ENCODE measurements at places on chromosomes 4 and X.

DNA sequence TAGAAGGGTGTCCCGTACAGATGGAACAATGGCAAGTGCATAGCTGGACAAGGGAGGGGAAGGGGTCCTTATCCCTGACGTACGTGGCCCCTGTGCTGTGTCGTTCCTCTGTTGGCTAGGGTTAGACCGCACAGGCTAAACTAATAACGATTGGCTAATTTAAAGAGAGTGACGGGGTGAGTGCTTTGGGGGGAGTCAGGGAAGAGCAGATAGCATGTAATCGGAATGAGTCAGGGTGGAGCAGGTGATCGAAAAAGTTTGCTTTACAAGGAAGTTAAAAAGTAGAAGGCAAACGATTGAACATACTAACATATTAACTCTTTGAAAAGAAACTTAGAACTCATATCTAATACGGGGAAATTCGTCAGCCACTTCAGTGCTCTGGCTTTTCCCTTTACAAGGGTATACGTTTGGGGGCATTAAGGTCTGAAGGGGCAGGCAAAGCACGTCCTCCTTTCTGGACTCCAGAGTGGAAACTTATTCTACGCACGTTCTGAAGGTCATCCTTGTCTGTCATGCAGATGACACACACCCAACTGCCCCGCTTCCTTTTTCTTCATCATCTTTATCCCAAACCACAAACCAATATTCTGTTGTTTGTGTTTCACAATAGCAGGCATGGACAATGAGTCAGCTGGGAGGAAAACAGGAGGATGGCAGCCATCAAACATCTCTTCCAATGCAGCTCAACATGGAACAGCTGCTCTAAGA lies 10.2 kb upstream of the CRLF2 start:
- H3K36me3 ChIP-seq: no peaks in the 10 kb centered on the region
- no peaks in the 10 kb centered on the region for H3K4me1 ChIP-seq
- no peaks in the 10 kb centered on the region for H3K27me3 ChIP-seq
- DNase-seq: peak; percentile 10
- no peak overlapping the region for H3K4me3 ChIP-seq

DNA sequence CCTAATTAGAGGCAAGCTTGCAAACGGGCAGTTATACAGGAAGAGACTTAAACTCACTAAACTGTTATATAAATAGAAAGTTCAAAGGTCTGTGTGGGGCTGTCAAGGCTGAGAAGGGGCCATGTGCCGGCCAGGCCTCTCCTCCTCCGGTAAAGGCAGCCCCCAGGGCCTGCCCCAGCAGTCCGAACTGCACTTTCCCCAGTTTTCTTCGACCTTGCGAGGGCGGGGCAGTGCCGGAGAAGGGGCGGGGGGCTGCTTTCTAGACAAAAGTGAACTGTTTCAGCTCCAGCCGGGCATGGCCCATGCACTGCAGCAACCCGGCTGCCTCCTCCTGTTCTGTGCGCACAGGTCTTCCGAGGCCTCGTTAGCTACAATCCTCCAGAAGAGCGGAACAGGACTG lies 4.1 kb downstream of the AFF2 start:
- H3K4me3 ChIP-seq: no peak overlapping the region
- no peaks in the 10 kb centered on the region for H3K36me3 ChIP-seq
- H3K4me1 ChIP-seq: no peaks in the 10 kb centered on the region
- H3K27me3 ChIP-seq: peaks cover 5% of the 10 kb centered on the region

DNA sequence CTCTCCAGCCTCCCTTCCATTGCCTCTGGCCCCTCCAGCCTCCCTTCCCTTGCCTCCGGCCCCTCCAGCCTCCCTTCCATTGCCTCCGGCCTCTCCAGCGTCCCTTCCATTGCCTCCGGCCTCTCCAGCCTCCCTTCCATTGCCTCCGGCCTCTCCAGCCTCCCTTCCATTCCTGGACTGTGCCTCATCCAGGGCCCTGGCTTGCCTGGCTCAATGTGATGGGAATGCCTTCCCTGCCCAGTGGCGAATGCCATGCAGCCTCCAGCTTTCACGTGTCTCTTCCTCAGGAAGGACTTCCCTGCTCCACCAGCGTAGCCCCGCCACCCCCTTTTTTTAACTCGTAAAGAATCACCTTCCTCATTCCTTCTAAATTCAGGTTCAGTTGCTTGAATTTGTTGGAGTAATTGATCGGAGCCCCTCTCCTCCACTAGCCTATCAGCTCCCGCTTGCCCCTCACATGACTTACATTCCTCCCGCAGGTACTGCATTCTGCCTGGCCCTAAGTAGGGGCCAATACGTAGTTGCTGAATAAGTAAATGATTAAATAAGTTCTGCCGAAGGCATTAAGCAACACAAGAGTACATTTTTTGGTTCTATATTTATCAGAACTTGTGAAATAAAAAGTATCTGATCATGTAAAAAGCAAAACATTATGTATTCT lies 30.3 kb downstream of the SORBS2 start:
- no peak for DNase-seq
- H3K4me1 ChIP-seq: no peaks in the 10 kb centered on the region
- no peaks in the 10 kb centered on the region for H3K27me3 ChIP-seq
- no peak overlapping the region for H3K4me3 ChIP-seq
- H3K27ac ChIP-seq: no peak overlapping the region
- no peaks in the 10 kb centered on the region for H3K36me3 ChIP-seq

DNA sequence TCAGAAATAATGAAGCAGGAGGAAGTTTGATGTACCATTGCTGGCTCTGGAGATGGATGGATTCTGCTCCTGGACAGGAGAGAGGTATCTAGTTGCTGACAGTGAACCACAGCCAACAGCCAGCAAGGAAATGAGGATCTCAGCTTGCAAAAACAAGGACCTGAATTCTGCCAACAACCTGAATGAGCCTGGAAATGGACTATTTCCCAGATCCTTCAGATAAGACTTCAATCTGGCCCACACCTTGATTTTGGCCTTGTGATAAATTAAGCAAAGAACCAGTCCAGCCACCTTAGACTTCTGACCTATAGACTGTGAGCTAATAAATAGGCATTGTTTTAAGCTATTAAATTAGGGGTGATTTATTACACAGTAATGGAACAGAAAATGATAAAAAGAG lies 220.3 kb downstream of the ADAMTS3 start:
- no peak overlapping the region for H3K27ac ChIP-seq
- DNase-seq: no peak
- H3K4me3 ChIP-seq: no peak overlapping the region
- no peaks in the 10 kb centered on the region for H3K4me1 ChIP-seq
- no peaks in the 10 kb centered on the region for H3K36me3 ChIP-seq

- H3K27me3 ChIP-seq: no peaks in the 10 kb centered on the region
- no peaks in the 10 kb centered on the region for H3K36me3 ChIP-seq
- peak overlapping the region; percentile 73 for H3K27ac ChIP-seq
- H3K4me1 ChIP-seq: peaks cover 66% of the 10 kb centered on the region
- H3K4me3 ChIP-seq: no peak overlapping the region
- DNase-seq: peak; percentile 45
Observed at GRCh38 chr4:27008679-27009078, 148.0 kb downstream of the STIM2 start.

DNA sequence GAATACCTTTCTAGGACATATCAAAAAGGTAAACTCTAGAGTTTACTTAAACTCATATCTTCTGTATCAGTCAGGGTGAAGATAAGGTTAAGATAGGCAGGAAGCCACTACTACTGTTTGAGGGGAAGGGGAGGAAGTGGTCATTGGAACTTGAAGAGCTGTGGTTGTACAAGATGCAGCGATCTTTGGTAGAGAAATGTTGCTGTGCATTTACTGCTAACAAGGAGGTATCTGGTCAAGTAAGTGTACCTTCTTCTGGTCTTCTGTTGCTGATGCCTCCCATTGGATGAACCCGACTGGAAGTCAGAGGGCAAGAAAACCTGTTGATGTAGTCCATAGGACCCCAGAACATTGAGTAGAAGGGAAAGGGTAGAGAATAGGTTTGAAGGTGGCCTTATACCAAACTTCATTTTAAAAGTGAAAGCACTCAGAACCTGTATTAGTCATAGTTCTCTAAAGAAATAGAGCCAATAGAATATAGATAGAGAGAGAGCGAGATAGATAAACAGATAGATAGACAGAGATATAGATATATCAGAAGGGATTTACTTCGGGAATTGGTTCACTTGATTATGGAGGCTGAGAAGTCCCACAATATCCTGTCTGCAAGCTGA lies 47.9 kb upstream of the TSPAN5 start:
- no peak overlapping the region for H3K27ac ChIP-seq
- H3K4me3 ChIP-seq: no peak overlapping the region
- H3K36me3 ChIP-seq: peaks cover 4% of the 10 kb centered on the region
- peaks cover 6% of the 10 kb centered on the region for H3K4me1 ChIP-seq
- no peak for DNase-seq
- H3K27me3 ChIP-seq: no peaks in the 10 kb centered on the region

- peaks cover 7% of the 10 kb centered on the region for H3K4me1 ChIP-seq
- no peak overlapping the region for H3K27ac ChIP-seq
- no peak for DNase-seq
- H3K36me3 ChIP-seq: no peaks in the 10 kb centered on the region
Observed at GRCh38 chr4:86449746-86450588, 90.1 kb upstream of the MAPK10 start.

Measured in GM23248 (cell line).